GF-D8 (cell line): ENCODE measurements at places on chromosomes 2 and 18.

- no peak for DNase-seq
Measured at GRCh38 chr2:222424729-222425671, 657 bp downstream of the SGPP2 start.

- DNase-seq: no peak
Measured at GRCh38 chr18:47251289-47252120, at the start of gene SKOR2. TSS of gene SKOR2 (minus strand) at chr18:47251660. CDS start at chr18:47249183, 2,477 bp downstream.

- no peak for DNase-seq
Measured at GRCh38 chr2:16649353-16650286, 16.0 kb downstream of the CYRIA start.

DNA sequence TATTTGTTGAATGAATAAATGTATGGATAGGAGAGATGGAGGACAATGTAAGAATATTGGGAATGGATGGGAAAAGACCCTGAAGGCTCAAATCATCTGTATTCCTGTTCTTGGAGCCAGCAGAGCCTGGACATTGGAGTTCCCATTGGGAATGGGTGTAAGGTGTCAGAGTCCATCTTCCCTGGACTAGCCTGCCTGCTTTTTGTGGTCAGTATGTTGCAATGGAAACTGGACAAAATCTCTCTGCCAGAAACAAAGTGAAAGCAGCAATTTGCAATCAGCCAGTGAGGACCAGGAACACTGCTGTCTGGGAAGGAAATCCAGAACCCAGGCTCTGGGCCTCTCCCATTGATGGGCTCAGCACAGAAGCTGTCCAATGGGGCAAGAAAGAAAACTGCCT lies 83.5 kb upstream of the SKOR2 start:
- DNase-seq: no peak

DNA sequence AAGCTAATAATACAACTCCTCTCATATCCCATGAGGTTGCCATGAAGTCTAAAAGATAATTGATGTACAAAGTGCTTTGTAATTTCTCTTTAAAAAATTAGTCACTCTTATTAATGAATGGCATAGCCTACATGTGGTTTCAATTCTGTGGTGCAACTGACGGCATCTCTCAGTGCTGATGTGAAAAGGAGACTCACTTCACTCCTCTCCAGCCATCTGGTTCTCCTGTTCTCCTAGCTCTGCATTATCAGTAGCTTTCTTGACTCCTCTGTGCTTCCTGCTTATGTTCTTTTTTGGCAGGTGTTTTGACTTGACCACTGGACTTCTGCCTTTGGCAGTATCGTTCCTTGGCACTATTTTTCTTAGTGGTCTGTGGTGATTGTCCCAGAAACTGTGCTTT lies 134.9 kb upstream of the ZFP36L2 start:
- no peak for DNase-seq

- DNase-seq: no peak
Measured at GRCh38 chr2:120305937-120306490, 39.9 kb upstream of the INHBB start.

DNA sequence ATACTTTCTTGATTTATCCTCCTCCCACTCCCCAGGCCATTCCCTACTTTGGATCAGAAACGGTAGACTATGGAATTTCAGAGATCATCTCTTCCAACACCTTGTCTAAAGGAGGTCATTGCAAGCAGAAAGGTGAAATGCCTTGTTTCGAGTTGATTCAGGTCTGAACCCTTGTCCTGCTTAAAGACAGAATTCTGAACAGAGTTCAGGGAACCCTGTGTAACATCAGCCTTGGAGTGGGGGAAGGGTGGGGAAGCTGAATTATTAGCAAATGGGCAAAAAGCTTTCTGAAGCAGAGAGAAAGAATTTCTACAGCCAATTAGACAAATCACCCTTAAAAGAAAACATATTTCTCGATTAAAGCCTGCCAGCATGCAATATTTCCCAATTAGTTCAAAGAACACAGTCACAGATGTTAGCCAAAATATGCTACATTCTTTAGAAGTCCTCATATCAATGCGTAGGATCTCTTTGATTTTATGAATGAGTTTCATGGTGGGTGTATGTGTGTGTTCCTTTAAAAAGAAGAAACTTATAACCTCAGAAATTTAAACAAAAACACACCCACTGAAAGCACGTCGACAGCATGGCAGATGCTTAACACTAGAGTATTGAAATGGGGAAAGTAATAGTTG lies 353.1 kb downstream of the RND3 start:
- DNase-seq: no peak

- no peak for DNase-seq
Measured at GRCh38 chr2:127570282-127571250, 35.1 kb downstream of the MYO7B start.

- no peak for DNase-seq
Measured at GRCh38 chr2:71524476-71524875, 71.1 kb downstream of the DYSF start.

DNA sequence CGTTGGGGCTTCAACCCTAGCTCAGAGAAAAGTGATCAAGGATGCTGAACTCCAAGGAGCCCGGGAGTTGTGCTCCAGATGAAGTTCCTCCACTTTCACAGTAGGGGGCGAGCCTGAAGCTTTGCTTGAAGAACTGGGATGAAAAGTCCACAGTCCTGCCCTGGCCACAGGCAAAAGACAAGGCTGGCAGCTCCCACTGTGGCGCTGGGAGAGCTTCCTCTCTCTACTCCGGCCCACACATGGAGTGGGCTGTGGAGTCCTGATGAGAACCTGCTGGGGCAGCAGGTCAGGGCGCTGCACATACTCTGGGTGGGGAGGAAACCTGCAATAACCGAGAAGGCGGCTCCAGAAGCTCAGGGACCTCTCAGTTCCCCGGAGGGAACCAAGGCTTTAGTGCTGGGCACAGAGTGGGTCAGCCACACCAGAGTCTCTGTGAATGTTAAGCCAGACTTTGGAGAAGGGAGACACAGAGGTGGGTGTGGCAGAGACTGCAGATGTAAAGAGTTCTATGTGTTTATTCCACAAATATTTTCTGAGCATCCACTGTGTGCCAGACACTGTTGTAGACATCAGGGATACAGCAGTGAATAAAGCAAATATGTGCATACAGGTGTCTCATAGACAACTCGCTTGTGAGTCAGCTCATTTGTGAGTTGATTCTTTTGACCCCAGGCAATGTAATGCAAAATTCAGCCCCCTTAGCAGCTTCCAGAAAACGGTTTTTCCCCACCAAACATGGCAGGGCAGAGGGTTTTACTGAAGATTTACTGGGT lies 48.0 kb upstream of the MRPL33 start:
- DNase-seq: no peak

- DNase-seq: no peak
Measured at GRCh38 chr18:1998121-1998520, 573.2 kb downstream of the METTL4 start.

GRCh38 chr2:135974036-135974435 lies 11.4 kb downstream of the DARS1 start:
- DNase-seq: no peak

- DNase-seq: no peak
Measured at GRCh38 chr2:148944536-148944935, 69.5 kb downstream of the KIF5C start.

DNA sequence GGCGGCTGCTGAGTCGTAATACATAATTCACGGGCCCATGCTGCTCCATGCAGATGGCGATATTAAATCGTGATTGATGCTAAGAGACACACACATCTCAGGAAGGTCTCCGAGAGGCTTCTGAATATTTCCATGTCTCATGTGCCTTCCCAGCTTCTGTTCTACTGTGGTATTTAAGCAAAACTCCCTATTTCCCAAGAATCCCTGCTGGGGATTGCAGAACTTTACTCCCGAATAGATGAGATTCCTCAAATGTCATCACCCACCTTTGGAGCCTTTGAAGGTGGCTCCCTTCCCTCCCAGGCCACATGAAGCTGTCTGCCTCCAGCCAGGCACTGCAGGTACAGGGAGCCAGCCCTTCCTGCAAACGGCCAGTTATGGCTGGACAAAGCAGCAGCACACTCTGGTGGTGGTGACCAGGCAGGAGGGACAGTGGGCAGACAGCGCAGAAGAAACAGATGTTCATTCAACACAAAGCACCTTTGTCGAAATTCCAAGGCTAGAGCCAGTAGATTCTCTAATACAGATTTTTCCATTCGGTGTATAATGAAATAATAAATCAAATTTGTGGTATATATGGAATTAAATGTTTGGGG lies 14.1 kb downstream of the NRP2 start:
- DNase-seq: no peak

GRCh38 chr18:48713309-48713708 lies 174.5 kb downstream of the CTIF start:
- DNase-seq: no peak

- no peak for DNase-seq
Measured at GRCh38 chr18:59835605-59836379, 64.0 kb upstream of the PMAIP1 start.

DNA sequence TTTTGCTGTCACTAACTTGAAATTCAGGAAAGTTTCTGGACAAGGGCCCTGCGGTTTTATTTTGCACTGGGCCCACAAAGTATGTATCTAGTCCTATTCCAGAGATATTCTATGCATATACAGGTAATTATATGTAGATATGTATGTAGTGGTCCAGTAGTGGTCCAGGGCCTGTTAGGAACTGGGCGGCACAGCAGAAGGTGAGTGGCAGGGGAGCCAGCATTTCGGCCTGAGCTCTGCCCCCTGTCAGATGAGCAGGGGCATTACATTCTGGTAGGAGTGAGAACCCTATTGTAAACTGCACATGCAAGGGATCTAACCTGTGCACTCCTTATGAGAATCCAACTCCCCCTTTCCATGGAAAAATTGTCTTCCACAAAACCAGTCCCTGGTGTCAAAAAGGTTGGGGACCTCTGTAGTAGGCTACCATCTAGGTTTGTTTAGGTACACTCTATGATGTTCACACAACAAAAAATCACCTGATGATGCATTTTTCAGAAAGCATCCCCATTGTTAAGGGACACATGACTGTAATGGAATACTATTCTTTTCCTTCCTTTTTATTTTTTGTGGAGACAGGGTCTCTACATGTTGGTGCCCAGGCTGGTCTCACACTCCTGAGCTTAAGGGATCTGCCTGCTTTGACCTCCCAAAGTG lies 2.8 kb upstream of the PPP4R3B start:
- no peak for DNase-seq

GRCh38 chr2:1538663-1539062 lies 125.4 kb downstream of the TPO start:
- no peak for DNase-seq

- no peak for DNase-seq
Measured at GRCh38 chr2:49948091-49948490, 793.8 kb upstream of the FSHR start.

- no peak for DNase-seq
Measured at GRCh38 chr2:157182834-157183396, 74.6 kb upstream of the GALNT5 start.

- DNase-seq: no peak
Measured at GRCh38 chr2:239751679-239752355, 273.3 kb downstream of the NDUFA10 start.

GRCh38 chr2:74003494-74004211 lies 18.9 kb downstream of the TET3 start:
- DNase-seq: no peak
